GDM1 (cell line): ENCODE measurements at places on chromosomes 5 and 9.
A peak's percentile ranks its signal among the peaks of the same experiment; 100 is the strongest.

- no peak for DNase-seq
Observed at GRCh38 chr5:136661026-136661425, 295.7 kb upstream of the TRPC7 start.

DNA sequence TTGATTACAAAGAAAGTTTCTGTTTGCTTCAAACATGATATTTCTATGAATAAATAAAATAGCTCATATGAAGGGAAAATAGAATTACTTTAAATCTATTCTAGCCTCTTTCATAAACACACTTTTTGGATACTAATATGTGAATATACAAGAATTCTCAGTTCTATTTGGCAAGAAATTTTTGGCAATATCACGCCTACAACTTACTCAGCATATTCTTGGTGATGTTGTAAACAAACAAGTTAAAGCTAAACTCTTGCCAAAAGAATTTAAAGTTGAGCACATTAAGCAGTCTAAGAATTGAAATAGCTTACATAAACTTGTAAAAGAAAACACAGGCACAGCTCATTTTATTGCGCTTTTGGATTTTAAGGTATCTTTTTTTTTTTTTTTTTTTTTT lies 209.8 kb downstream of the CDH12 start:
- DNase-seq, result no peak

- DNase-seq, result no peak
Observed at GRCh38 chr9:112380102-112380824, at the start of gene HSDL2. Gene HSDL2 (plus strand): TSS chr9:112380108. CDS start chr9:112380164, 56 bp downstream.

DNA sequence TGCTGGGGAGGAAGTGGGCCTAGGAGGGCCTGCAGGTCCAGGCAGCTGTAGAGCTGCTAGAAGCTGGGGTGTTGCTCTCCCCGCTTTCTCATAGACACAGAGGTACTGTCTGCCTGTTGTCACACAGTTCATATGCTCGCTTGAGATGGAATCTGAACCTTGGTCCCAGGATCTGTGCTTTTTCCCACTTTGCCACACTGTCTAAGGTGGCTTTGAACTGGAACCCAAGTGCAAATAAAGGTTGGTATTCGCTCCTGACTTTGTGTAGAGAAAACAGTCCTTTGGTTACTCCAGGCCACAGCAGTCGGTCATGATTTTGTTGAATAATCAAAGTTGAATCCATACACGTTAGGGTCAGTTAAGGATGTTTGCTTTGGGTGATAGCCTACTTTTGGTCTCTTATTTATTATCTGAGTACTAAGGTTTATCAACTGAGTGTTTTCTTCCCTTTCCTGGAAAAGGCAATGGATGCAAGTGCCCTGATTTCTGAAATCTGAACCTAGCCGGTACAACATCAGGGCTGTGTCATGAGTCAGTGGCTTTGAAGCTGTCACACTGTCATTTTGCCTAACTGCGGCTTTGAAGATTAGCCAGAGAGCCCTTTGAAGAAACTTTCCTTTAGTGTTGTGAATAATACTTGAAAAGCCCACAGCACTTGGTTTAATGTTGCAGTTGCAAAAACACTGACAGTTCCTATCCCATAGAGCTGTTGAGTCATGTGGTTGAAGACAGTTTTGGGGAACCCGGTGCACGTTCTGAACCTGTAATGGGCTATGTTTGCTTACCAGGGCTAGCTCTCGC lies 41.3 kb downstream of the HABP4 start:
- no peak for DNase-seq

DNA sequence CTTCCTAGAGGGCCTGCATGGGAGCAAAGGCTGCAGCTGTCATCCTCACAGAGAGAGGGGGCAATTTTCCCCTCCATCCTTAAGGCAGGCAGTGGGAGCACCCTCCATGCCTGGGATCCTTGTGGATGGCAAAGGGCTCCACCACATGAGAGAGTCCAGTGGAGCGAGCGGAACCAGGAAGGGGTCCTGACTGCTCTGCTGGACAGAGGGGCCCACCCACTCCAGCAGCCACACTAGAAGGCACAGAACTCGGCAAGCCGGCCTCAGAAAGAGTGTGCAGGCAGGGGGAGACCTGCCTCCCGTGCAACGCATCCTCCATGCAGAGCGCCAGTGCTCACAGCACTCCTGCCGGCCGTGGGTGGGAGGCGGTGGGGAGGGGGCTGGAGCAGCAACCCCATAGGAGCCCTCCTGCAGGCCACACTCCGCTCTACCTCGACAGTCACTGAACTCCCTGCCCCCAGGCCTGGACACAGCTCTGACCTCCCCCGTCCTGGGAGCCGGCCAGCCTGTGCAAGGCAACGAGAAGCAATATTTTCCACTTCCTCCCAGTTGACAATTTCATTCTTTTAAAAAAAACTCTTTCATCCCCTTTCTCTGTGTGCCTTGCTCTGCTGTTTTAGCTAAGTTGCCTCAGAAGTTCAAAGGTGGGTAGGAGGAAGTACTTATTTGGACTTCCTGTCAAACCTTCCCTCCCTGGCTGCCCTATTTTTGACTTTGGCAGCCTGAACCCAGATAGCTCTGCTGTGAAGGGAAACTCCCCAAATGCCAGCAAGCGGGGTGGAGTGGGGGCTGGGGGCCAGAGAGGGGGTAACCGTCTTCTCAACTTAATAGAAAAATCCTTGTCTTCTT lies 5.3 kb upstream of the LCP2 start:
- DNase-seq, result peak; percentile 47

- no peak for DNase-seq
Observed at GRCh38 chr5:136149891-136150290, 17.2 kb downstream of the SMAD5 start.

GRCh38 chr9:12554636-12555035 lies 138.5 kb upstream of the TYRP1 start:
- no peak for DNase-seq

GRCh38 chr5:77972469-77973252 lies 196.5 kb upstream of the TBCA start:
- DNase-seq, result no peak

DNA sequence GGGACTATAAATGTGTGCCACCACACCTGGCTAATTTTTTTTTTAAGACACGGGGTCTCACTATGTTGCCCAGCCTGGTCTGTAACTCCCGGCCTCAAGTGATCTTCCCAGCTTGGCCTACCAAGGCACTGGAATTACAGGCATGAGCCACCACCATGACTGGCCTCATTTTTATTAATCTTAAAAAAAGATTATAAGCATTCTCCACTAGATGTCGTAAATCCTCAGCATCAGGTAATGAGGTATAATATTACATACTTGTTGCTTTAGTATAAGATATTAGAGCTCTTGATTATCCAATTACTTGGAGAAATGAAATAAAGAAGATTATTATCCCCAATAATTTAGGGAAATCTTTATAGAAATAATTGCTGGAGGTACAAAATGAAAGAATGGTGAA lies 78.2 kb upstream of the HTR1A start:
- DNase-seq, result no peak

DNA sequence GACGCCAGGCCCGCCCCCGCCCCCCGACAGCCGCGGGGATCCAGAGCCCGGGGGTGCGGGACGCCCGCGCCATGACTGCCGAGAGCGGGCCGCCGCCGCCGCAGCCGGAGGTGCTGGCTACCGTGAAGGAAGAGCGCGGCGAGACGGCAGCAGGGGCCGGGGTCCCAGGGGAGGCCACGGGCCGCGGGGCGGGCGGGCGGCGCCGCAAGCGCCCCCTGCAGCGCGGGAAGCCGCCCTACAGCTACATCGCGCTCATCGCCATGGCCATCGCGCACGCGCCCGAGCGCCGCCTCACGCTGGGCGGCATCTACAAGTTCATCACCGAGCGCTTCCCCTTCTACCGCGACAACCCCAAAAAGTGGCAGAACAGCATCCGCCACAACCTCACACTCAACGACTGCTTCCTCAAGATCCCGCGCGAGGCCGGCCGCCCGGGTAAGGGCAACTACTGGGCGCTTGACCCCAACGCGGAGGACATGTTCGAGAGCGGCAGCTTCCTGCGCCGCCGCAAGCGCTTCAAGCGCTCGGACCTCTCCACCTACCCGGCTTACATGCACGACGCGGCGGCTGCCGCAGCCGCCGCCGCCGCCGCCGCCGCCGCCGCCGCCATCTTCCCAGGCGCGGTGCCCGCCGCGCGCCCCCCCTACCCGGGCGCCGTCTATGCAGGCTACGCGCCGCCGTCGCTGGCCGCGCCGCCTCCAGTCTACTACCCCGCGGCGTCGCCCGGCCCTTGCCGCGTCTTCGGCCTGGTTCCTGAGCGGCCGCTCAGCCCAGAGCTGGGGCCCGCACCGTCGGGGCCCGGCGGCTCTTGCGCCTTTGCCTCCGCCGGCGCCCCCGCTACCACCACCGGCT lies 1.0 kb downstream of the FOXE1 start:
- peak; percentile 62 for DNase-seq

GRCh38 chr9:88978034-88978433 lies 13.2 kb upstream of the S1PR3 start:
- no peak for DNase-seq

- no peak for DNase-seq
Observed at GRCh38 chr5:65809817-65810531, 88.0 kb downstream of the NLN start.

DNA sequence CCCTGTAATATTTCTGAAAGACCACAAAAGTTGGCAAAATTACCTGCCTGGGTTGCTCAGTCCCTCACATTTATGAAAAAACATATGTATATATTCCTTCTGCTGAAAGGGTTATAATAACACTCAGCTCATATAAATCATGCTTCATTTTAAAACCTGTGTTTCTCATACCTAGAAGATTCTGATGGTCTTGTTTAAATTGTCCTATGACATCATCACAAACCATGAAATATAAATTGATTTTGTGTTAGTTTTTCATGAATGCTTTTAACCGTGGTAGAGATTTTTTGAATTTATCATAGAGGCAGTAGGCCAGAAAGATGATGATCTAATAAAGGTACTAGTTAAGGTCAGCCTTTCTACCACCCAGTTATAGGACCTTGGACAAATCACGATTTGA lies 31.4 kb downstream of the SRFBP1 start:
- DNase-seq, result no peak

- no peak for DNase-seq
Observed at GRCh38 chr5:142426129-142427014, 101.6 kb upstream of the SPRY4 start.

DNA sequence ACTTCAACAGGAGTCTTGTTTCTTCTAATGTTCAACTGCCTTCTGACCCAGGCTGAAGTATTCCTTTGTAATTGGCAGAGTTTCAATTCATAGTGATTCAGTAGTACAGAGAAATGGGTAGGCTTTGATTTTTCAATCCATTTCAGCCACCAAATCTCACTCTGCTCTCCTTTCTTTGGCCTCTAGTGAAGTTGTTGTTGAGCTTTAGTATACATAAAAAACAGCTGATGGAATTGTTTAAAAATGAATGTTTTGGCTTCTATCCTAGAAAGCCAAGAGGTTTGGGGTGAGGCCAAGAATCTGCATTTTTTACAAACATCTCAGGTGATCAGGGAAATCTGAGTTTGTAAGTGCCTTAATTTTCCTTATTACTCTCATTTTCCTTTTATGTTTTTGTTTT lies 182.9 kb upstream of the MAP1B start:
- no peak for DNase-seq

DNA sequence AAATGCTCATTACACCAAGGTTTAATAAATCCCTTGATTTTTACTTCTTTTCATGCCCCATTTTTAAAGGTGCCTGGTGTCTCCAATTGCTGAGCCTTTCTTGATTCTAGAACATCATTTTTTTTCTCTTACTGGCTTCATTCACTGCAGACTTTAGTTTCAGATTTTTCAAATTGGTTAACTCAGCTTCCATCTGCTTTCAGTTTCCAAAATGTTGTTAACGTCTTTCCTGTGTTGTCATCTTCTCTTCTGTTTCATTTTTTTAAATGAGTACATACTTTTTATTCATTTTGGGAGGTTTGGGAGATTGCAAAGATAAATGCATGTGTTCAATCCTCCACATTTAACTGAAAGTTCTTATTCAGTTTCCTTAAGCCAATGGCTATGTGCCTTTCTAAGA lies 126.4 kb upstream of the CCNG1 start:
- no peak for DNase-seq

DNA sequence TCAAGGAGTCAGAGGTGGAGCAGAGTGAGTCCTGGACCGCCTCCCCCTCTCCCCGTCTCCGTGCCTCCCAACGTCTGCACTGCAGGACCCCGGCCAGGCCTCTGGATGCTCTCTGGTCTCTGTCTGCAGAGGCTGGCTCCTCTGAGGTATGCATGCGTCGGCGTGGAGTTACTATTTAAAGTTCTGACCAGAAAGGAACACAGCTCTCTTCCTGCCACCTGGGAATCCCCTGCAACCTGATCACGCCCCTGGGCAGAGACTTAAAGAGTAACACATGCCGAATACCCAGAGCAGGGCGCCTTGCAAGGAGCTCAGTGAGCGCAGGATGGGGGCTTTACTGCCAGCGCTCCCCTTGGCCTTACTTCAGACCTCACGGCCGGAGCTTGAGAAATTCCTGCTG lies 16.0 kb downstream of the ANXA6 start:
- no peak for DNase-seq

- DNase-seq, result no peak
Observed at GRCh38 chr5:160064417-160064810, 54.8 kb downstream of the PWWP2A start.

DNA sequence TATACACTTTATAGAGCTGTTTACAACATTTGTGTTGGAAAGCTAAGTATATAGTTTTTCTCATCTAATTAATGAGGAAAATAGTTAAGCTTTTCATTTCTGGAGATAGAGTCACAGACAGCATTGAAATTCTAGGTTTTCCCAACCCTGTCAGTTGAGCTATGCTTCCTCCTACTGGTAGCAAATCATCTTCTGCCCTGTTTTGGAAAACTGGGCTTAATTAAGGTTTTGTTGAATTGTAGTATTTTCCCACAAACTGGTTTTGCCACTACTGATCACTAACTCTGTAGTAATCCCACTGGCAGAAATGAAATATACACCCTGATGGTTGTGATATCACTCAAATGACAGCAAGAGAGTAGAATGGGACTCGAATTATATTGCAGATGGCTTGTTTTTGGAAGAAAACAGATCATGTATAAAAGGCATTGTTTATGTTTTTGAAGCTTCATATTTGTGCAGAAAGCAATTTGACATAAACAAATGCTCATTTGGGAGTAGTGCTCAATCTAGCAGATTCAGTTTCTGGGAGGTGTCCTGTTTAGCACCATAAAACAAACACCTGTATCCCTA lies 46.6 kb downstream of the CD180 start:
- no peak for DNase-seq

DNA sequence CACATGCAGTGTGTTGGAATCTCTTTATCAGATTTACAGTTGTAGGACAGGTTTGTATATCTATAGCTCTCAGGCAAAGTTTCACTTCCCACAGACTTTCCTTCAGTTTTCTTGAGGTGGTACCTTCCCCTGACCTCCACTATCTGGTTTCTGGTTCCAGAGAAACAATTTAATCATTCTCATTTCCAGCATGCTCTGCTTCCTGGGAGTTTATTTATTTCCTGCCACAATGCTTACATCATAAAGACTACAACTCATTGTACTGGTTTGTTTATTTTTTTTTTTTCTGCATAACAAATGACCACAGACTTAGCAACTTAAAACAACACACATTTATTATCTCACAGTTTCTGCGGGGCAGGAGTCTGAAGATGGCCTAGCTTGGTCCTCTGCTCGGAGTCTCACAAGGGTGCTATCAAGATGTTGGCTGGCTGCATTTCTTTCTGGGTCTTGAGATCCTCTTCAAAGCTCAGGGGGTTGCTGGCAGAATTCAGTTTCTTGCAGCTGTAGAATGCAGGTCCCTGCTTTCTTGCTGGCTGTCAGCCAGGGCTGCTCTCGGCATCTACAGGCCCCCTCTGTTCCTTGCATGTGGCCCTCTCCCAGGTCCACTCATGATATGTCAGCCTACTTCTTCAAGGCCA lies 247.7 kb downstream of the ENC1 start:
- no peak for DNase-seq
